PC-9 (cell line): ENCODE measurements at places on chromosomes 12 and 14. TPM values are rescaled to one million over a fixed set of nuclear protein-coding genes. Genes with fewer than 3 reads are reported as not detected.
A peak's percentile ranks its signal among the peaks of the same experiment; 100 is the strongest.

Gene KRT4
- total RNA-seq = 3.0 and 5.3 TPM in 2 replicates

Gene SERPINA9
- total RNA-seq = not detected in 2 replicates

DNA sequence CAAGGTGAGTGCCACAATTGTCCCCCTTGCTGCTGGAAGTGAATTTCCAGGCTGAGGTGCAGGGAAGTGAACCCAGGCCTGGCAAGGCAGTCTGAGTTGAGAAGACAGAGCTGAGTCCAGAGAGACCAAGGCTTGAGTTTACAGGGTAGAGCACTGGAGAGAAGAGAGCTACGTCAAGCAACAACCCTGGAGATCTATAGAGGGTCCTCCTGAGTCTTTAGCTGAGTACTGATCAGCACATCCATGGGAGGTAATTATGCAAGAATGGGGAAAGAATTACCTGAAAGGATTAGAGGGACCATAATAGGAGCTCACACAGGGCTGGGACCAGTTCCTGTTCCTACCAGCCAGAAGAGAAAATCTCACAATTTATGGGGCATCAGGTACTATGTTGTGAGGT is 190.7 kb downstream of the NEDD1 start:
- no peak overlapping the region for H3K4me3 ChIP-seq
- H3K27me3 ChIP-seq = no peaks in the 10 kb centered on the region
- no peak overlapping the region for H3K27ac ChIP-seq

GRCh38 chr12:25942709-25943108 is 15.8 kb upstream of the RASSF8 start:
- H3K27ac ChIP-seq = no peak overlapping the region
- no peak overlapping the region for H3K4me3 ChIP-seq
- H3K36me3 ChIP-seq = no peaks in the 10 kb centered on the region
- H3K27me3 ChIP-seq = no peaks in the 10 kb centered on the region

DNA sequence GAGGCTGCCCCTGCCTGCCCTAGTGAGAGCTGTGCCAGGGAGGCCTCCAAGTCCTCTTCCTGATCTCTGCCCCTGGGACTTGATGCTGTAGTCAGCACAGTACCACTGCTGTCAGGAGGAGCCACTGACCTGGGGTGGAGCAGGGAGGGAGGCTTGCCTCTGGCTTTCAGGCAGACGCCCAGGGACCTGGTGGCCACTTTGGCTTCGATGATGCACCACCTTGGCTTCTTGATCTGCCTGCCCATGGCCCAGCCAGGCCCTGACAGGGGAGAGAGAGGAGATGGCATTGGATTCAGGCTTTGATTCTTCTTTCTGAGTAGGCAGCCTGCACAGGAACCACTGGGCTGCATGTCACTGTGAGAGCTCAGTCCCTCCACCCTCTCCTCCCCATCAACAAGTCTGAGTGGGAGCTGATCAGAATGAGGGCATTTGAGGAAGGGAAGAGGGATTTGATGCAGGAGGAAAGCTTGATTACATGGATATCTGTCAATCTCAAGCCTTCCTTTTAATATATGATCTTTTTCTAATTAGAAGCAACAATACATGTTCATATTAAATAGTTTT is 24.7 kb downstream of the TMEM63C start:
- H3K4me3 ChIP-seq = no peak overlapping the region
- no peaks in the 10 kb centered on the region for H3K36me3 ChIP-seq
- H3K27me3 ChIP-seq = peaks cover 55% of the 10 kb centered on the region
- H3K4me1 ChIP-seq = no peaks in the 10 kb centered on the region
- H3K27ac ChIP-seq = no peak overlapping the region

DNA sequence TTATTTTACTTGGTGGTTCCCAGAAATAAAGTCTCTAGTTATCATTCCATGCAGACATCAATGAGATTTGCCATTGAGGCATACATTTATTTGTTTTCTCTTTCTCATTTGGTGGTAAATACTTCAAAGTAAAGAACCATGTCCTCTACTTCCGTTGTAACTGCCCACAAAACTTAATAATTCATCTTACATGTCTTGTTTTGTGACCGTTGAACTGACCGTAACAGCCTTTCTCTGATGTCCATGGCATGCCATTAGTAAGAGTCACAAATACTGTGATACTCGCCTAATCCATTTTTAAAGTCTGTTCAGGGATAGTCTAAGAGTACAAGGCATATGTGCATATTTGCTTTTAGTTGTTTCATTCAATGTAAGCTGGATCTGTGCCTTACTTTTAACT is 145.3 kb downstream of the ETV6 start:
- H3K4me3 ChIP-seq = peak overlapping the region; percentile 39; the same call in 1 of the 2 replicates
- no peak for DNase-seq
- H3K36me3 ChIP-seq = no peaks in the 10 kb centered on the region
- H3K27ac ChIP-seq = peak overlapping the region; percentile 95
- peaks cover 55% of the 10 kb centered on the region for H3K4me1 ChIP-seq

- no peaks in the 10 kb centered on the region for H3K27me3 ChIP-seq
- H3K36me3 ChIP-seq = no peaks in the 10 kb centered on the region
- H3K4me1 ChIP-seq = no peaks in the 10 kb centered on the region
- DNase-seq = no peak
These were observed 31.4 kb downstream of the NCKAP5L start for GRCh38 chr12:49796606-49797448.

DNA sequence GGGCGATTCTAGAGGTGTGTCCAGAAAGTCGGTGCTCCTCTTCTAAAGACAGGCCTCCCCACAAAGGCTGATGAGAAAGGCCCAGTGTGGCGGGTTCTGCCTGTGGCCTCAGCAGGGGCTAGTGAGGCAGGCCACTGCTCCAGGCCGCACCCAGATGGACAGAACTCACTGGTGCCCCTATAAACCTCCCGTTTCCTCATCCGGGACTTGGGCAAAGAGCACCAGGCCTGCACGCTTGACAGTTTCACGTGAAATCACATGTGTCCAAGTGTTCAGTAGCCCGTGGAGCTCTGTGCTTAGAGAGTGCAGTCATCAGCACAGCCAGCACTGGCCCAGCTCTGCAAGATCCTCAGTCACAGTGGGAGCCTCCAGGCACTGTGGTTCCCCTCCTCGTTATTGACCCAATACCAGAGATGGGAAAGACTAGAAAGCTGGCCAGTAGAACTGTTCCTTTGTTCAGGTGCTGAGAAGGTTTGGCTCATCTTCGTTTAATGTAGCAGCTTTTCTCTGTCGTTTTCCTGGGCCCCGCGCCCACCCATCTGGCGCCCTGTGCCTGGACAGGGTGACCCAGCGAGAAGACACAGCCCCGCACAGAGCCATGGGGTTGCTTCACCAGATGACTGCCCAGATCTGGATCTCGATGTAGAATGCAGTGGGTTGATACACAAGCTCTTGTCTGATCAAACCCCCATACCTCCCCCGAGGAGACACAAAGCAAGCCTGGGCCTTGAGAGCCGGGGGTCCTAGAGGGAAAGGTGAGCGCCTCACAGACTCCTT is 26.3 kb downstream of the IL31 start:
- H3K36me3 ChIP-seq = no peaks in the 10 kb centered on the region
- DNase-seq = no peak
- no peaks in the 10 kb centered on the region for H3K4me1 ChIP-seq
- H3K4me3 ChIP-seq = no peak overlapping the region
- no peak overlapping the region for H3K27ac ChIP-seq
- H3K27me3 ChIP-seq = no peaks in the 10 kb centered on the region

- H3K36me3 ChIP-seq = no peaks in the 10 kb centered on the region
- no peak overlapping the region for H3K27ac ChIP-seq
- no peaks in the 10 kb centered on the region for H3K4me1 ChIP-seq
- H3K4me3 ChIP-seq = no peak overlapping the region
These were observed 71.7 kb downstream of the FLRT2 start for GRCh38 chr14:85601690-85602089.
